Stimulated activated CD8-positive, alpha-beta memory T cell treated with anti-CD3 and anti-CD28 coated beads, Interleukin-15, amount 100 ng/mL, for 48 hours (primary cell): ENCODE measurements at places on chromosomes 5 and 9.

- DNase-seq: no peak
These were observed 39.1 kb upstream of the NOTCH1 start for GRCh38 chr9:136584934-136585333.

DNA sequence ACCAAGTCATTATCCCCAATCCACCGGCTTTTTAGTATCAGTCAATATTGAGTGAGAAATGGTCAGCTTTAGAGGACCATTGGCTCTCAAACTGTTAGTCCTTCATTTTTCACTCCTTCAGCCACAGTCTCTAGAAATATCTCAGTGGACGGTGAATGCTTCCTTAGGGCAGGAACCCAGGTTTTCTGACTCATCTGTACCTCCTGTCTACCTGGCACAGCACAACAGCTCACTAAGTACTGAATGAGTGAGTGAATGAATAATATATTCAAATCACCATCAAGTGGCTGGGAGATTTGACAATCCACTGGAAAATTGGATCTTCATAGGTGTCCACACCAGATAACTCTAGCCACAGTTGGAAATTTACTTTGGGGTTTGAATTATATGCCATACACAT lies 609.5 kb upstream of the CLINT1 start:
- no peak for DNase-seq

DNA sequence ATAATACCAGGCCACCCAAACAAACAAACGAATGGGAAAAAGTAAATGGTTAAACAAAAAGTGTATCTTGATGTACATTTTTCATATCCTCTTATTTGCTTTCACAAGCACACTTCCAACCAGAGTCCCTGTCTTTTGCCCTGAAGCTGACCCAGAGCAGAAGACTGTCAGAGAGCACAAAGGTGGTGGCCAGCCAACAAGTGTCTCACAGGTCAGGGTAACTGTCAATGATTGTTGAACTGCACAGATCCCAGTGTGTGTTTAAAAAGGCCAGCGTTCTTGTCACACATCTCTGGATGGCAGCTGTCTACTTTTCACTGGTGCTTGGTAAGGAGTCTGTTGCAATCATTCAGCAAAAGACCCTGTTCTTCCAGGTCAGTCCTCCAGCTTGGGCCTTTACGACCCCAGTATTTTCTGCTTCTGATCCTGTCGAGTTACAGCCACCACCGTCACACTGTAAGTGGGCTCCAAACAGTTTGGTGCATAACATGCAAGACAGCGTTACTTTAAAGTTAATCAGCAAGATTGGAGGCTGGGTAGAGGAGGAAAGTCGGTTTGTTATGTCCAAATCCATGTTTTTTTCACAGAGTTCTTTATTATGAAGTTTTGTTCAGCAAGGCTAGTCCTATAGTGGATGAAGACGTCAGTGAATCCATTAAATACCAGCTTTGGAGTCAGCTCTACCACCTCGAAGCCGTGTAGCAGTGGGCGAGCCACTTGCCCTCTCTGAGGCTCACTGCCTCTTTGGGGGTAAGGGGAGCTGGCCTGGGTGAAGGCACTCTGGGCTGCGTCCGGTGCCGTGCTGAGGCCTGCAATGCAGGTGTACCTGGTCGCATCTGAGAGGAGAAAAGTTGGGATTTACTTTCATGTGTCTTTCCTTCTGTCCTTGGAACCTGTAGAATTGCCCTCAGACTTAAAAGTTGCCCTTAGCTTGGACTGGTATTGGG lies 265.7 kb downstream of the AOPEP start:
- no peak for DNase-seq

GRCh38 chr9:2963307-2963706 lies 119.4 kb upstream of the PUM3 start:
- no peak for DNase-seq

GRCh38 chr9:128553728-128554127 lies 1.3 kb downstream of the SPTAN1 start:
- DNase-seq: no peak

GRCh38 chr9:22446950-22447617 lies 460 bp downstream of the DMRTA1 start:
- DNase-seq: no peak

GRCh38 chr9:4970970-4971641 lies 14.0 kb upstream of the JAK2 start:
- DNase-seq: peak; percentile 65

DNA sequence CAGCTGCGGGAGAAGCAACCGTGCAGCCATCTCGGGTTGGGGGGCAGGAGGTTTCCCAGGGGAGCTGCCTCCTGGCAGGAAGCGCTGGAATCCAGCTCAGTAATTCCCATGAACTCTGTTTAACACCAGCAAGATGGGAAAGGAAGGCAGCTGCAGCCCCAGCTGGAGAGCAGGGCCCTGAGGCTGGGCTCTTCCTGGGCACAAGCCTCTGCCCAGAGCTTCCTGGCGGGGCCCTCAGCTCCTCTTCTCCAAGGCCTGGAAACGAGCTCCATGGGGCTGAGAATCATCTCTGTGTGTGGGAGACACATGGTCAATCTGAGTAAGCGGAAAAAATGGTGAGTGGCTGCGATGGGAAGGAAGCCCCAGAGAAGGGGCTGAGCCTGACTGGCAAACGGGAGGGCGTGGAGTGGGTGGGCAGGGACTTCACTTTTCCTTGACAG lies 6.3 kb downstream of the MRPL36 start:
- DNase-seq: peak; percentile 48

DNA sequence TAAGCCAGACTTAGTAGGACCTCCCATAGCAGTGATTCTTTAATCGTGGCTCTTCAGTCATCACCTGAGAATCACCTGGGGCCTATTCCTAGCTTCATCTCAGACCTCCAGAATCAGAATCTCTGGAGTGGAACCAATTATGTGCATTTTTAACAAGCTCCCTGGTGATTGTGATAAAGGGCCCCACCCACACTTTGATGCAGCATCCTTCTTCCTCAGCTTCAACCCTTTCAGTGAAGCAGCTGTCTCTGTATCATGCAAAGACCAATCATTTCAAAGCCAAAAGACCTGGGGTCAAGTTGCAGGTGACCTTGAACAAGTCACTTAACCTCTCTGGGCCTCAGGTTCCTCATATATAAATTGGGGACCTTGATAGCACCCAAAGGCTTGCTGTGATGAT lies 17.1 kb downstream of the FBXO10 start:
- DNase-seq: no peak

DNA sequence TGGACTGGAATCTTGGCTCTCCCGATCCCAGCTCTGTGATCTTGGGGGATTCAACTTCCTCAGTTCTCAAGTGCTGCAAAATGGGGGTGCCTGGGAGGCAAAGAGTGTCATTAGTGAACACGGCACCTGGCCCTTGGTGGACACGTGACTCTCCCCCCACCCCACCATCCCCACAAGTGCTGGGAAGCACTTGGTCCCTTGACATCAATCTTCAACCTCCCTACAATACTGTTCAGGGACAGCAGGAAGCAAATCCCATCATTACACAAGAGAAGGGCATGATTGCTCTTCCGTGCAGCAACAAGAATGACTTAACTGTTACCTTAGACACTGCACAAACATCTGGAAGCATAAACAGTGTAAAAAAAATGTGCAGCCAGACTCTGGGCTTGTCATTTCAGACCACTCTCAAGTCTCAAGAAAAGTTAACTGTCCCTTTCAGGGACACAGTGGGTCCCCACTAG lies 61.4 kb downstream of the PSMB7 start:
- DNase-seq: no peak

DNA sequence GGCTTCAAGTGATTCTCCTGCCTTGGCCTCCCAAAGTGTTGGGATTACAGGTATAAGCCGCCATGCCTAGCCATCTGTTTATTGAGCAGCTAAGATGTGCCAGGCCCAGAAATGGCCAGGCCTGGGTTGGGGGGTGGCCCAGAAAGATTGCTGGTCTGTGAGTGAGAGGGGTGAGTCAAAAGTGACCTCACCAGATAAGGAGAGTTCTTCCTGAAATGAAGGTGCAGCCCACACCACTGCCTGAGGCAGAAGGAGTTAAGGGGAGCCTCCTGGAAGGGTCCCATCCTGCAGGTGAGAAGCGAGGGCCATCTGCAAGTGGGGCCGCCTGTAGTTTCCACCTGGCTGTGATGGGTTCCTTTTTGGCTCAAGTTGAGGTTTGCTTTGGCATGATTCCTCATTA lies 96.9 kb upstream of the KLF4 start:
- no peak for DNase-seq

DNA sequence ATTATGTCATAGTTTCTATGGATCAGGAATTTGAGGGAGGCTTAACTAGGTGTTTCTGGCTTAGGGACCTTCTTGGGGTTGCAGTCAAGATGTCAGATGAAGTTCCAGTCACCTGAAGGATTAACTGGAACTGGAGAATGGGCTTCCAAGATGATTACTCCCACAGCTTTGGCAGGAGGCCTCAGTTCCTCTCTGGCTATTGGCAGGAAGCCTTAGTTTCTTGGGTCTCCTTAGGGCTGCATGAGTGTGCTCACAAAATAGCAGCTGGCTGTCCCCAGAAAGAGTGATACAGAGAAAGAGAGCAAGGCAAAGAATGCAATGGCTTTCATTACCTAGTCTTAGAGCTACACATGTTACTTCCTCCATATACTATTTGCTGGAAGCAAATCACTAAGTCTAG lies 138.1 kb upstream of the TLE4 start:
- DNase-seq: no peak

GRCh38 chr9:116320290-116320689 lies 166.7 kb downstream of the PAPPA start:
- DNase-seq: no peak

DNA sequence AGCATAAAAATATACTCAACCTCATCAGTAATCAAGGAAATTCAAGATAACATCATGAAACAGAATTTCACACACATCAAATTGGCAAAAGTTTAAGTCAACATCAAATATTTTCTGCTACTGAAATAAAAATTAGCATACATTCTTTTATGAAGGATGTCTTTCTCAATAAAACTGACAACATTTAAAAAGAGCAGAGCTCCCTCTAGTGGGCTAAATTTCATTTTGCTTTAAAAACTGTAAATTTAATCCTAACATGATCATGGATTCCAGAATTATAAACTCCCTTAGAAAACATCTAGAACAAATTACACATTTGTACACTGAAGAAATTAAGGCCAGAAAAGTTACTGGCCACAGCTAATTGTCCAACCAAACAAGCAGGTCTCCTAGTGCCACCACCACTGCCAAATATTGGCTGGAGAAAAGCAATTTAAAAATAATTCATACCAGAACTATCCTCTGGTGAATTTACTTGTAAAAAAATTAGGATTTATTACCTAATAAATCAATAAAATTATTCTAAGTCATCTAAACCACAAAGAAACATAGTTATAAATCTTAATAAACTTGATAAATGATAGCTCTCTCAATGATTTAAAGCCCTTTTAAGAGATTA lies 31.2 kb downstream of the DEPDC1B start:
- no peak for DNase-seq

DNA sequence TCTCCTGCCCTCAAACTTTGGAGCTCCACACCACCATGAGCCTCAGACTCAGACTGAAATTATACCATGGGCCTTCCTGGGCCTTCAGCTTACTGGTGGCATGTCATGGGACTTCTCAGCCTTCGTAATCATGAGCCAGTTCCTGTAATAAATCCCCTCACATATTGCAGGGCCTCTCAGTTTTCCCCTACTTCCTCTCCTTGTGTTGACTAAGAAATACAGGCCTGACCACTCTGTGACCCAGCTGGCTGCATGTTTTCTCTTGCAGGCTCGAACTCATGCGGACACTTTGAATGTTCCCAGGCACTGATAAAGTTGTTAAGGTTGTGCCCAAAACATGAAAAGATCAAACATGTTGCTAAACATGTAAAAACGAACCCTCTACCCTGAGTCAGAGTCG lies 26.2 kb upstream of the SHC3 start:
- no peak for DNase-seq

- DNase-seq: no peak
These were observed 528.7 kb upstream of the DAP start for GRCh38 chr5:11289733-11290132.

GRCh38 chr5:141711687-141712086 lies 29.7 kb upstream of the ARAP3 start:
- DNase-seq: no peak

- DNase-seq: no peak
These were observed 4.8 kb downstream of the PSMB7 start for GRCh38 chr9:124410321-124410913.

GRCh38 chr9:125749951-125750626 lies 2.9 kb downstream of the PBX3 start:
- DNase-seq: no peak

- DNase-seq: no peak
These were observed 694.5 kb upstream of the RIOK2 start for GRCh38 chr5:97877588-97877987.

DNA sequence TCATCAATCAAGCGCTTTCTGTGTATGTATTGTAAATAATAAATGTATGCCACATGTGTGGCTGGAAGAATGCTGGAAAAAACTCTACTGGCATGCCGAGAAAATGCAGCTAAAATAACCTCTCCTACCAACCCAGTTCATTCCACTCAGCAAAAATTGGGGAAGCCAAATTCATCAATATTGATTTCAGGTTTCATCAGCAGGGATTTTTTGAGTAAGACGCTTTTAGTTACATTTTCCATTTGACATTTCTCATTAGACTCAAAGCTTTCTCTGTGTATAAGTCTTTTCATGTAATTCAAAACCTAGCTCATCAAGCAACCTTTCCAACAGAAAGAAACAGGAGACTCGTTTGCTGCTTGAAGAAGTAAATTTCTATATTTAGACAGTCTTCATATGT lies 338.1 kb downstream of the DMRT2 start:
- no peak for DNase-seq

GRCh38 chr5:98927242-98927988 lies 1.4 kb downstream of the CHD1 start:
- peak; percentile 38 for DNase-seq

GRCh38 chr5:174338185-174339010 lies 292.9 kb downstream of the NSG2 start:
- no peak for DNase-seq

GRCh38 chr5:140588311-140589070 lies 23.9 kb downstream of the SLC35A4 start:
- no peak for DNase-seq

- no peak for DNase-seq
These were observed 175.1 kb downstream of the PCSK1 start for GRCh38 chr5:96257904-96258303.

GRCh38 chr9:117739624-117740347 lies 35.6 kb downstream of the TLR4 start:
- no peak for DNase-seq
